Sigmoid colon (tissue), 7 donors: ENCODE measurements at places on chromosomes 11 and 22. TPM values are rescaled to one million over a fixed set of nuclear protein-coding genes. Genes with fewer than 3 reads are reported as not detected.

Gene NCF4
- 13.5 TPM for total RNA-seq

Gene ACRV1
- not detected for total RNA-seq

Gene FJX1
- total RNA-seq = 1.9 TPM

Gene LAYN
- total RNA-seq = 47.8 TPM

Gene OTOG
- total RNA-seq = under 0.01 TPM

Gene MUC6
- total RNA-seq = not detected

Gene OR8A1
- total RNA-seq = not detected

Gene OR51E2
- total RNA-seq = 11.6 TPM

Gene LIF
- total RNA-seq = 5.8 TPM

Gene FAM83F
- under 0.01 TPM for total RNA-seq

Gene OR52I1
- total RNA-seq = not detected

Gene BCR
- 39.9 TPM for total RNA-seq

Gene C11orf21
- 0.68 TPM for total RNA-seq

Gene OSBPL5
- total RNA-seq = 46.7 TPM

Gene TMA7B
- total RNA-seq = not detected

Gene ISX
- not detected for total RNA-seq

DNA sequence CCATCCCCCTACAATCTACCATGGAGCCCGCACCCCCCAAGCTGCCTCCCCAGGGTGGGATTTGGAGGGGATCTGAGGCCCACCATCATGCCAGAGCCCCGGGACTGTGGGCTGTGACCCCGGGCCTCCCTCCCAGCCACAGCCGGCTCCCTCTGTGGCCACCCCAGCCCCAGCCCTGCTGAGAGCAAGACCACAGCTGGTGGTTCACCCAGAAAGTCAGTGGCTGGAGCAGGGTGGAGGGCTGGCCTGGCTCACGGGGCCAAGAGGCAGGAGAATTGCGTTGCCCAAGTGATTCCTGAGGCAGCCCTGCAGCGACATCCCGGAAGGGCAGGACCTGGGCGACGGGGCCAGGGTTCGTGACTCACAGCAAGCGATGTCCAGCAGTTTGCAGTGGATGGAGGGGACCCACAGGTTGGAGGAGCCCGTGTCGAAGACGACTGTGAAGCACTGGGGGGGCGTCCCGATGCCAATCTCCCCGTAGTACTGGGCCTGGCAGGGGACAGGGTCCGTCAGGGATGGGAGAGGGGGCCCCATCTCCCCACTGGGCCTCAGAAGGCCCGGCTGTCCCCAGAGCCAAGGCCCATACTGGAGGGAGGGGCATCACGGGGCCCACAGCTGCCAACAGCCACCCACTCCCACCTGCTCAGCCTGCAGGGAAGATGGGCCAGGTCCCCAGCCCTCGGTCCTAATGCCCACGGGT is 4.4 kb downstream of the CTSD start:
- DNase-seq = no peak

- DNase-seq = no peak
Observed at GRCh38 chr11:123483058-123483457, 53.0 kb downstream of the GRAMD1B start.

DNA sequence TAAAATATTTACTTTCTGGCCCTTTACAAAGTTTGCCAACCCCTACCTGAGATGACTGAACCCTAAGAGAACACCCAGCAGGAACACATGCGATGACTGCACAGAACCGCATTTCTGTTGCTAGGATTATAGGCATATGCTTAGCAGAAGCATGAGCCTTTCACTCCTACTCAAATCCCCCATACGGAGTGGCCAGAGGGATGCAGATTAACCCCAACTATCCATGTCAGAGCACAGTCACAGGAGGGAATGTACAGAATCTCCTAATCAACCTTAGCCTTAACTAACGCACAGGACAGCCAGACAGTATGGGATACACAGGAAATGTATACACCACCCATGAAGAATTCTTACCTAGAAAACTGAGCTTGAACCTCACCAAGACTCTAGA is 6.2 kb downstream of the HPS4 start:
- DNase-seq = no peak

DNA sequence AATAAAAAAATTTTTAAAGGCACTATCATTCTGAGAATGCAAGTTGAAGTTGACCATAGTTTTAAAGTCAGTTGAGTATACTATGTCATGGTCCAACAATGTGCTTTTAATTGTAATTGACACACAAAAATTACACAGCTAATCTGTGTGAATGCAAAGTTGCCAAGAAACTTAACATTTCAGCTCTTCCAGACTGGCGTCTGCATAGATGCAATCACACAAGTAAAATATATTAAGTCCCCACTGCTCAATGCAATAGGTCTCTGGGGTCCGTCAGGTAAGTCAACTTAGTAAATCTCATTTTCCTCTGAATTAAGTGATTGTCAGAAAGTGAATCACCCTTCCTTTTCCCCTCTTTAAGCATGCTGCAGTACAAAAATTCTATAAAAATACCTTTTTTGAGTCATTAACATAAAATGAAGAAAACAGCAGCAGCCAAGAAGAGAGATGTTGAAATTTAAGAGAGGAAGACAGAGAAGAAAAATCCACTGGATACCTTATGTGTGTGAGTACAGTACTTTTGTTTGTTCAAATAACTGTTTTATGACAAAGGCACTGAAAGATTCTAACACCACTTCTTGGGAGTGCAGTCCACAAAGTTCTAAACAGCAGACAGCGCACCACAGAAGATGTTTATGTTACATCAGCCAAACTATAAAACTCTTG is 5.1 kb downstream of the FZD4 start:
- DNase-seq = no peak

- peak; percentile 19 for DNase-seq
Observed at GRCh38 chr11:1983601-1983961, 14.1 kb downstream of the H19 start.

GRCh38 chr11:8759634-8760033 is 77.0 kb downstream of the RPL27A start:
- peak; percentile 90 for DNase-seq

DNA sequence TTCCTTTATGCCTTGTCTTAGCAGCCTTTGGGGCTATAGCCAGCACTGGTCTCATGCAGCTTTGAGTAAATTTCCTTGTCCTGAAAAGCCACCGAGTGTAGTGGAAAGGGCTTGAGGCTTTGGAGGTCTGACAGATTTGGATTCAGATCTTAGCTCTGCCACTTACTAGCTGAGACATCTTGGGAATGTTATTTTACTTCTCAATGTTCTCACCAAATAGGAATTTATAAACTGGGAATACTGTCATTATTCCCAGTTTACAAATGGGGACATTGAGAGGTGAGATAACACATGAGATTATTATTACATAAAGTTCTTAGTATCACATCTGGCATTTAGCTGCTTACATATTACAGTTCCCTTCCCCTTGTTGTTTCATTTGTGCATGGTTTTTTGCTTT is 95.5 kb downstream of the COMMD9 start:
- no peak for DNase-seq

GRCh38 chr11:102599642-102600261 is 25.4 kb downstream of the MMP20 start:
- no peak for DNase-seq

DNA sequence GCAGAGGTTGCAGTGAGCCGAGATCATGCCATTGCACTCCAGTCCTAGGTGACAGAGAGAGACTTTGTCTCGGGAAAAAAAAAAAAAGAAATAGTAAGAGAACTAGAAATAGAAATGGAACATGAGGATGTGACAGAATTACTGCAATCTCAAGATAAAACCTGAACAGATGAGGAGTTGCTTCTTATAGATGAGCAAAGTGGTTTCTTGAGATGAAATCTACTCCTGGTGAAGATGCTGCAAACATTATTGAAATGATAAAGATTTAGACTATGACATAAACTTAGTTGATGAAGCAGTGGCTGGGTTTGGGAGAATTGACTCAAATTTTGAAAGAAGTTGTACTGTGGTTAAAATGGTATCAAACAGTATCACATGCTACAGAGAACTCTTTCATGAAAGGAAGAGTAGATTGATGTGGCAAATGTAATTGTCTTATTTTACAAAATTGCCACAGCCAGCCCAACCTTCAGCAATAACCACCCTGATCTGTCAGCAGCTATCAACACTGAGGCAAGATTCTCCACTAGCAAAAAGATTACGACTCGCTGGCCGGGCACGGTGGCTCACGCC is 13.7 kb downstream of the XNDC1N start:
- no peak for DNase-seq

GRCh38 chr11:131217313-131218310 is 152.8 kb upstream of the NTM start:
- DNase-seq = no peak

DNA sequence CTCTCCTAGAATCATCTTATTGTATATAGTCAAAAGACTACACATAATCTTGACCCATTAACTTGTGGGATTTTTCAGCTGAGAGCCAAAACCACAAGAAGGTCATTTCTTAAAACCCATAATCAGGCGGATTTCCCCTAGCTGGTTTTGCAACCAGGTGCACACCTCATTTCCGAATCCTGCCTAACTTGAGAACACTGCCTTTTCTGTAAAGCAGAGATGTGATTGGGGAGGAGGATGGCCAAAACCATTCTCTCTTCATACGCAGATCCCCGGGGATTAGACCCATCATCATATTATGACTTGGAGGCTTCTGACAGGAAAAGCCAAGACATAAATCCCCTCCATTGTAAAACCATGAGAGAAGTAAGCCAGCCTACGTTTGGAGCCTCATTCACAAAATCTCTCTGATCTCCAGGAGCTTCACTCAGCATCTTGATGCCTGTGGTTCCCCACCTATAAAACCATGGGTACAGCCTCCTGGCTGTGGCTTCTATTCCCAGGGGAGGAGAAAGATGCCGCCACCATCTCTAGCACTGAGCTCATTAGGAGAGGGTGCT is 191.3 kb downstream of the KIF18A start:
- no peak for DNase-seq

DNA sequence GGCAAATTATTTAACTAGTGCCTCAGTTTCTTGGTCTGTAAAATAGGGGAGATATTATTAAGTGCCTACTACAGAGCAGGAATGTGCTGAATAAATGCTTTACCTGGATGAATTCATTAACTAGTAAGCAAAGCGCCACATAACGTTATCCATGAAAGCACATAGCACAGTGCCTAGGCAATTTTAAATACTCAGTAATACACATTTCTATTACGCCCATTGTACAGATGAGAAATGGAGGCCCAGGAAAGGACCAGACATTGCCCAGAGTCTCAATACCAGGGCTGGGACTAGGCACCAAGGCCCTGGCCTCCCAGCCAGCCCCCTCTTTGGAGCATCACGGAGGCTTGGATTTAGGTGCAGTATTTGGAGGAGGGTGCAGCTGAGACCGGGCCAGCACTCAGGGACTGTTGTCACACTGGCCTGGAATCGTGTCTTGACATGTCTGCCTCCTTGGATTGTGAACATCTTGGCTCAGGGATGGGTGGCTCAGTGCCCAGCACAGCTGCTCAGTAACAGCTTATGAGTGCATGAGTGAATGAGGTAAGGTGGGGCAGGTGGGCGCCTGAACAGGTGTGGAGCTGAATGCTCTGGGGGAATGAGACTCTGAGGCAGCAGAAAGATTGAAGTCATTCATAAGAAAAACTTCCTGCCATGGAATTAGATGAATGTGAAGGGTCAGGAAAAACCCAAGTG is 42.1 kb upstream of the TPBGL start:
- peak; percentile 57 for DNase-seq

DNA sequence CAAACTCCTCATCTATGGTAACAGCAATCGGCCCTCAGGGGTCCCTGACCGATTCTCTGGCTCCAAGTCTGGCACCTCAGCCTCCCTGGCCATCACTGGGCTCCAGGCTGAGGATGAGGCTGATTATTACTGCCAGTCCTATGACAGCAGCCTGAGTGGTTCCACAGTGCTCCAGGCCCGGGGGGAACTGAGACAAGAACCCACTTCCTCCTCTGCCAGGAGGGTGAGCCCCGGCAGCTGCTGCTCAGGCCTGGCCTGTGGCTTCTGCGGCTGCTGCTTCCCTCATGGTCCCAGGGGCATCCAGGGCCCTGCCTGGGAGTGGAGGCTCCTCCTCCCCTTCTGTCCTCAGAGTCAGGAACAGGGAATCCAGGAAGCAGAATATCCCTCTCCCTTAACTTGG is 98.4 kb downstream of the ZNF280B start:
- DNase-seq = no peak

GRCh38 chr22:39352306-39352891 is 2.6 kb downstream of the SYNGR1 start:
- no peak for DNase-seq

DNA sequence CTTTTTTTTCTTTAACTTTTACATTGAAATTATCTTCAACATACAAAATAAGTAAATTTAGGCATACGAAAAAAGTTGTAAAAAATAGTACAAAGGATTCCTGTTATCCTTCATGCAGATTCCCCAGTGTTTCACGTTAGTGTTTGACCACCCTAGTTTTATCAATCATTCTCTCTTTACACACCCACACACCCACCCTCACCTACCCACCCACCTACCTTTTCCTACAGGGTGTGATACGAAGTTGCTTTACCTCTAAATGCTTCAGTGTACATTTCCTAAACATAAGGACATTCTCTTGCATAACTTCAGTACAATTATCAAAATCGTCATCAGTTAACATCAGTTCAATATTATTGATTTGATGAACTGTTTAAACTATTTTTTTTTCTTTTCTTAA is 37.0 kb downstream of the HIPK3 start:
- DNase-seq = no peak

- DNase-seq = no peak
Observed at GRCh38 chr22:49086181-49086580, 741.5 kb downstream of the BRD1 start.

DNA sequence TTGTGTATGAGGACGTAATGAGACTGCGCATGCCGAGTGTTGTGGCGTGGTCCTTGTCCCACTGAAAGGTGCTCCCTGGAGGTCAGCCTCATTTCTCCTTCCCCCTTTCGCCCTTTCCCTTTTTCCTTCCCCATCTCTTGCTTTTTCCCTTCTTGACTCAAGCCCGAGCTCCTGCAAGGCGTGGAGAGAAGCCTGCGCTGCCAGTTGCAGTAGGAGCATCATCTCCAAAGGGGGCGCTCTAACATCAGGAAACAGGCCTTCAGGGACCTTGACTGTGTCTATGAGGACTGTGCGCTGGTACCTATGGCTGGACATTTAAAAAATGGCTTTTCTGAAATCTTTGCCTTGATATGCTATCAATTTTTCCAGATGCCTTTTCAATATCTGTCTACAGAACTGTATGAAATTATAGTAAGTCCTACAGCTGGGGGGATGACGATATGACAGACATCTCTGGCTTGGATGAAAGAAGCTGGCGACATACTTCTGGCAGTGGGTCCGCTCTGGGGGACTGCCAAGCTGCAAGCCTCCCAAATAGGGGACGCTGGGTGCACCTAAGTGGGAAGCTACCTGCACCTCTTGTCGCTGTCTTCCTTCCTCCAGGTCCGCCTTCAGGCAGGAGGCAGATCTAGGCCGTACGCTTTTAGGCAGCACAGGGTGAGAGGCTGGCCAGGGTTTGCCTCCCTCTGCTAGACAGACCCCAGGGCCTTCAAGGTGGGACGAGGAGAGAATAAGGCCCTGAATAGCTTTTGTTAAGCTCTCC is 96.5 kb downstream of the NXPE2 start:
- DNase-seq = no peak

DNA sequence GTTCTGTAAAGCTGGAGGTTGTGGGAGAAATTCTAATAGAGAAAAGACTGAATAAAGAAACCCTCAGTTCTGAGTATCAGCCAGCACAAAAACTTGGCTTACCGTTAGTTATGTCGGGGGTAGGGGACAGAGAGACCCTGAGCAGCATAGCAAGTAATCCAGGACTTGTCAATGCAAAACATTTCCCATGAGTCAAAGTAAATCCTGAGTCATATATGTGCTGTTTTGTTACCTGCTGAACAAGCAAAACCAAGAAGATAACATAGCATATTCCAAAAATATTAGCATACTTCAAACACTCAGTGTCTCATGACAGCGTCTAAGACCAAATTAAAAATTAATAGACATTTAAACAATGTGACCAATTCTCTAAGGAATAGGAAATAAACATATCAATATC is 75.1 kb upstream of the LUZP2 start:
- DNase-seq = no peak

GRCh38 chr11:26936109-26936508 is 57.8 kb upstream of the FIBIN start:
- DNase-seq = no peak
